ENCODE measurements at places on chromosomes 6 and 20.
A peak's percentile ranks its signal among the peaks of the same experiment; 100 is the strongest.

DNA sequence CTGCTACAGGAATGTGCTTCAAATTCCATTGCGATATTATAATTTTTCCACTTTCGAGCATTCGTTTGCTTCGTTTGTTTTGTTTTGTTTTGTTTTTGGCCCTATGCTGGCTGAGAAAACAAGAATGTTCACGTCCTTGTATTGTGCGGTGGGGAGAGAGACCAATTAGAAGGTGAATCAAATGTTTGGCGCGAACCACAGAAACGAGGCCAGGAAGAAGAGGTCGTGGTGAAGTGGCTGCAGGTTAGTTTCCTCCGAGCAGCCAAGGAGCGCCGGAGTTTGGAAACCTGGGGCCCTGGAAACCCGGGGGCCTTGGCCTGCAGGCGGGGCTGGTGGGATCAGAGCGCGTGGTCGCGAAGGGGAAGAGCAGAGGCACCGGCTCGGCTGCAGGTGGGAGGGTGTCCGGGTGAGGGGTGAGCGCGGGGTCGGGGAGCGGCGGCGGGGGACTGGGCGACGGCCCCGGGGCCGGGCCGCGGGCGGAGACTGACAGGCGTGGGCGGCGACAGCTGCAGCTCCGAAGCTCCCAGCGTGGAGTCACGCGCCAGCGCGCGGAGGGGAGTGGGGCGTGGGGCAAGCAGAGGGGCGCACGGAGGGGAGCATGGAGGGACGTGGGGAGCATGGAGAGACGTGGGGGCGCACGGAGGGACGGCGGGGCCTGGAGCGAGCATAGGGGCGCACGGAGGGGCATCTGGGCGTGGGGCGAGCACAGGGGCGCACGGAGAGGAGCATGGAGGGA lies 141.5 kb upstream of the PDE10A start:
- no peak for DNase-seq

- DNase-seq, result no peak
Measured at GRCh38 chr6:131112249-131112648, 23.0 kb upstream of the AKAP7 start.

GRCh38 chr6:152745509-152746171 lies 5.0 kb upstream of the VIP start:
- DNase-seq, result no peak

GRCh38 chr20:48861444-48861843 lies 33.6 kb upstream of the PREX1 start:
- DNase-seq, result no peak

DNA sequence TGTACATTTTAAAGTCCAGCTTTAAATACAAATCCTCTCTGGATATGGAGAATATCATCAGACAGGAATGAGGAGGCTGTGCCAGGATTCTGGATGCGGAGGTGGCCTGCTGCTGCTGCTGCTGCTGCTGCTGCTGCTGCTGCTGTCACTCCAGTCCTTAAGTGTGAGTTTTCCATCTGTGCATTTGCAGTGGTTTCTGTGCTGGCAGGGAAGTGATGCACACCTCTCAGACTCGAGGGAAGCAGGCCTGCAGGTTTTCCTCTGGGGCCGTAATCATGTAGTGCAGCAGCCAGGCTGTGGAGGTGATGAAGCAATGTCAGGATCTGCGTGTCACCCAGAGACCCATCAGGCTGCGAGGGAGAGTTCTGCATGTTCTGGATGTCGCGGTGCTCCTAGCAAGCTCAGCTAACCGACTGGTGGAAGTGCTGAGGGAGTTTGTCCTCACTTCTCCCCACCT lies 32.0 kb downstream of the CFAP61 start:
- no peak for DNase-seq

DNA sequence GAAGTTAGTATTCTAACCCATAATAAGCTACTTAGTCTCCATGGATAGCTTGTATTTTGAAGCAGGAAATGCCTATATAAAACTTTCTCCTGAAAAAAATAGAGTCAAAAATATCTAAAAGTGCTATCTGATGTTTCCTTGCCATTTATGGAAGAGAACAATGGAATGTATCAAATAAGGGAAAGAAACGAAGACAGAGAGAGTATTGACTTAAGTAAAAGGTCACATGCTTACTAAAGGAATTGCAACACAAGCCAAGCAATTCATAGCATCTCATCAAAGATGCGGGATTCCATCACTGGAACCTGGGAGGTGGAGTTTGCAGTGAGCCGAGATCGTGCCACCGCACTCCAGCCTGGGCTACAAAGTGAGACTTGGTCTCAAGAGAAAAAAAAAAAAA lies 112.9 kb upstream of the DTNBP1 start:
- no peak for DNase-seq

- no peak for DNase-seq
Measured at GRCh38 chr6:148635070-148635743, 111.6 kb upstream of the UST start.

DNA sequence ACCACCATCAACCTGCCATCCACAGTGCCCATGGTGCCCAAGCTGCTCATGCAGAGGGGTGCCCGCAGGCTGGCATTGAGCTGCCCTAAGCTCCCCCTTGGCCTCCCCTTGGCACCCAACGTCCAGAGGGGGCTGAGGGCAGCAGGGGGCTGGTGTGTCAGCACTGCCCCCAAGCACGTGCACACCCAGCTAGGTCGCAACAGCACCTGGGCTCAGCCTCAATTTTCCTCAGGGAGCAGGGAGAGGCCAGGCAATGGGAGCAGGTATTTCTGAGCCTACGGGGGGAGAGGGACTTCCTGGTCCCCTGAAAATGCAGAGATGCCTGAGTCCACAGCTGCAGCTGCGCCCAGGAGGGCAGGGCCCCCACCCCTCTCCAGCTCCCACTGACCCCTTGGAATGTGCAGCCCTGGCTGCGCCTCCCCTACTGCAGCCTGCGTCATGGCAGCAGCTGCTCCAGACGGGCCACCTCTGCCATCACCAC lies 204.2 kb downstream of the ANKRD60 start:
- DNase-seq, result no peak

- no peak for DNase-seq
Measured at GRCh38 chr6:80696268-80696667, 589.8 kb downstream of the BCKDHB start.

DNA sequence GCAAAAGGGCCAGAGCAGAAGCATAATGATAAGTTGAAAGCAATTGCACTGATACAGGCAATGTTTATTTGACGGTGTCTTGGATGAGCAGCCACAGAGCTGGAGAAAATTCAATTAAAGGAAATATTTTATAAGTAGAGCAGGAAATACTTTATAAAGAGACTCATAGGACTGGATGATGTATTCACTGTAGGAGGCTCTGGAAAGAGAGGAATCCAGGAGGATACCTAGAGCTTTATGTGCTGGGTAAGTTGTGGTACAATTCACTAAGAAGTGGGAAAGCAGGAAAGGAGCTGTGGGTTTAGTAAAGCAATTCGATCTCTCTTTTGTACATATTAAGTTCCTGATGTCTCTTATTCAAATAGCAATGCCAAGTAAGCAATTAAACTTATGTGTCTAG lies 86.3 kb downstream of the C6orf118 start:
- DNase-seq, result no peak

DNA sequence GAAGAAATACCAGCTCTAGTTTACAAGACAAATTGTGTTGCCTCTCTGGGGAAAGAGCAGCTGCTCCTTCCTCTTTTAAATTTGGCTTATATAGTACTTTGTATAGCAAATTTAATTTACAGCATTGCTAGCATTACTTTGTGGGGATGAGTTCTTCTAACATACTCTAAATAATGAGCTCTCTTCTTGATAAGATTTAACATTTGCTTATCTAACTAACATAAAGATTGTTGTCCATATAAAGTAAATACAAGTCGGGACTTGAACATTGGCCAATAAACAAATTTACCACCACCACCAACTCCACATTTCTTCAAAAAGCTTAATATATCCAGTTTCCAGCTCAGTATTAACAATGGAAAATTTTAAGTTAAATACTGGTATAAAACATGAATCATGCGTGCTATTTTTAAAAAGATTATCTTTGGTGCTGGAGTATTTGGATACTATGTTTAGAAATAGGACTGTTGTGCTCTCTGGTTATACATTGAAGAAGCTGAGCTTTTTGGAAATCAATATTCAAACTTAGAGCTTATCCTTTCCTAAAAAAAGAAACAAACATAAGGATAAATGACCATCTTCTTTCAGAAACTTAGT lies 1146.9 kb upstream of the GJE1 start:
- DNase-seq, result no peak

DNA sequence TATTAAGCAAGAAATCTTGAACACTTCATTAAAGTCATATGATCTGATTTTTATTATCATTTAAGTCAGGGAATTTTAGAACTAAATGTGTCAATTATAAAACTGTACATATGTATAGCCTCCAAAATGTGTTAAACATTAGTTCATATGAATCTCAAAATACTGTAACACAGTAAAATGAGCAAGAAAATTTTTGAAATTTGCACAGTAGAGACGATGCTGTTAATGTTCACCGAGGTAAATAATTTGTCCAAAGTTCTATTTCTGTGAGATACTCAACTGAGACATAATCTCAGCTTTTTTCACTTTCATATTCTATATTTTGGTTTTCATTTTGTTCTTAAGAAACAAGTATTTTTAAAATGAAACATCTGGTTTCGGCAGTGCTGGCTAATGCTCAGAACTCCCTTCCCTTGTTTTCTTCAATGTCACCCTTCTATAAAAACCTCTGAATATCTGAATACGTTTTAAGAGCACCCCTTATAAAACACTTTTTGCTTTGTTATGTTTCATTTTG lies 353.1 kb downstream of the LAMA2 start:
- DNase-seq, result no peak

GRCh38 chr6:87543696-87544473 lies 45.9 kb downstream of the RARS2 start:
- no peak for DNase-seq

GRCh38 chr20:45423700-45424099 lies 7.8 kb downstream of the PIGT start:
- DNase-seq, result no peak

DNA sequence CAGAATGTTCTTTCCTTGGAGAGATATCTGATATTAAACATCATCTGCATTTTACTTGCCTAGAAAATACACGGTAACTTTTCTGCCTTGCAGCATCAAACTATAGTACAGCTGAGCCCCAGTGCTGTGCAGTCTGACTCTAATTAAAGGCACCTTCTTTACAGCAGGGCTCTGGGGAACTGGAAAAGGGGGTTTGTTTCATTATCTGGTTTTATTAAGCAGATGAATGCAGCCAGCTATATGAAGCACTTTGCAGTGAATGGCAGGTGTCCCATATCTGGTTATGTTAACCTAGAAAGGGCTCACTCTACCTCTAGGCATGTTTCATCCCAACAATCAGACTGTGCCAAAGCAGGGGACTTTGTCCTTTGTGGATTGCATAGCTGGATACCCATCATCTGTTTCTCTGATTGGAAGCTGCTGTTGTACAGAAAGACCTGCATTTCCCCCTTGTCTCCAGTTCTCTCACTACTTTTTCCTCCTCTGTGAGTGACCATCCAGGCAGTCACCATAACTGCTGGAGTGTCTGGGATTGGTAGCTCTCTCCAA lies 39.6 kb upstream of the CMTR1 start:
- no peak for DNase-seq

GRCh38 chr6:35328108-35328723 lies 14.1 kb upstream of the PPARD start:
- DNase-seq, result no peak

GRCh38 chr20:48673507-48673906 lies 154.3 kb downstream of the PREX1 start:
- no peak for DNase-seq

DNA sequence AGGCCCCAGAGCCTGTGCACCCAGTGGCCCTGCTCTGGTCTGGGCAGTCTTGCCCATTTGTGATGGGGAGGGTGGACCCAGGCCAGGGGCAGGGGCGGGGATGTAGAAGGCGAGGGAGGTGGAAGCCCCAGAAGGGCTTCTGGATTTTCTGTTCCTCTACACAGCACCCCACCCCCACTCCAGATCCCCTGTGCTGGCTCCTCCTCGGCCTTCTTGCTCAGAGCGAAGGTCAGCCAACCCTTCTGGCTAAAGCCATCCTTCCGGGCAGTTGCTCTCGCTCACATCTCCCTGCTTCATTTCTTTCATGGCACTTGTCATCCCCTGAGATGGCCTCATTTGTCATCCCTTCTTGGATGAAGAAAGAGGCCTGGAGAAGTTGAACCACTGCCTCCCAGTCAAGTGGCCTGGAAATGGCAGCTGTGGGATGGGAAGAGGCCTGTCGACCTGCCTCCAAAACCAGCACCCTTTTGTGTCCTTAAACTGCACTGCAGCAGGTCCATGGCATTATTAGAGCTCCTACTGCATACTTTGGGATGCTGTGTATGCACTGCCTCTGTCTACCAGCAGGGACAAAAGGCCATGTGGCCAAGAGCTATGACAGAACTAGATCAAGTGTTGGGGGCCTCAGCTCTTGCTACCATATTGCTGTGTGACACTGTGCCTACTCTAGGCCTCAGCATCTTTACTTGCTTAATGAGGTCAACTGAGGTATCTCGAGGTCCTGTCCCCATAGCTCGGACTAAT lies 19.9 kb downstream of the PEDS1 start:
- no peak for DNase-seq

GRCh38 chr6:107972413-107973096 lies 14.5 kb upstream of the SEC63 start:
- no peak for DNase-seq

DNA sequence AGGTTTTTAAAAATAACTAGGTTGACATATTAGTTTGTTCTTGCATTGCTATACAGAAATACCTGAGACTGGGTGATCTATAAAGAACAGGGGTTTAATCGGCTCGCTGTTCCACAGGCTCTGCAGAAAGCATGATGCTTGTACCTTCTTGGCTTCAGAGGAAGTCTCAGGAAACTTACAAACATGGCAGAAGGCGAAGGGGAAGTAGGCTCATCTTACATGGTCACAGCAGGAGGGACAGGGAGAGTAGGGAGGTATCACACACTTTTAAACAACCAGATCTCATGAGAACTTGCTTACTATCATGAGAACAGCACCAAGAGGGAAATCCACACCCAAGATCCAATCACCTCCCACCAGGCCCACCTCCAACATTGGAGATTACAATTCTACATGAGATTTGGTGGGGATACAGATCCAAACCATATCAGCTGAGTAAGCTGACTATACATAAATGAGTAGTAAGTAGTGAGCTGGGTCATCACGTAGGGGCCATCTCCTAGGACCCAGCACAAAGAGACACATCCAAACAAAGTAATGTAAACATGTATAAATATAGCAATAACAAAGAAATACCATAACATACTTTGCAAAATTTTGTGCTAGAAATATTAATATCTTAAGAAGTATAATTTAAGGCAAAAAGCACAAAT lies 31.4 kb upstream of the SIRPG start:
- DNase-seq, result no peak

DNA sequence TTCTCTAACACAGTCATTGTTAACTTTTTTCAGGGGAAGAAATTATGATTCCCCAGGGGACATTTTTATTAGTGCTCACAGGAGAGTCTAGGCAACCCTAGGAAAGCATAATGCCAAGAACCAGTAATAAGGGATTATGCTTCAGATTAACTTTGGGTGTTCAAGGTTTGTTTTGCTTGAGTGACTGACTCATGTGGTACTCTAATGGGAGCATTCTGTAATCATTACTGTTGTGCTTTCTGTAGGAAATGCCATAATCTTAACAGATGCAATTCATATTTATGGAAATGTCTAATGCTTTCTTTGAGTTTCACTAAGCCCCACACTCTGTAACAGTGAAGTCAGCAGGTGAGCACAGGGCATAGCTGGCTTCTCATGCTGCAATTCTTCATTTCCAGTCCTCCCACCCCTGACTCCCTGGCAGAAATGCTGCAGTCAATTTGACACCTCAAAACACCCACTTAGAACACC lies 263.4 kb upstream of the MAN1A1 start:
- no peak for DNase-seq

GRCh38 chr20:42492290-42492689 lies 697.4 kb downstream of the PTPRT start:
- no peak for DNase-seq

GRCh38 chr20:41232973-41233926 lies 84.3 kb downstream of the ZHX3 start:
- no peak for DNase-seq

- DNase-seq, result peak; percentile 35
Measured at GRCh38 chr6:152338335-152339125, 298.6 kb downstream of the SYNE1 start.
